Glomerular endothelial cell (primary cell): ENCODE measurements at places on chromosomes 5 and 9.
A peak's percentile ranks its signal among the peaks of the same experiment; 100 is the strongest.

GRCh38 chr9:114112325-114112724, 13.2 kb upstream of the KIF12 start:
- no peak for DNase-seq

GRCh38 chr5:181043285-181044092, 3.4 kb downstream of the BTNL9 start:
- DNase-seq, result no peak

GRCh38 chr9:128020692-128021091, 39.9 kb upstream of the EEIG1 start:
- DNase-seq, result no peak

DNA sequence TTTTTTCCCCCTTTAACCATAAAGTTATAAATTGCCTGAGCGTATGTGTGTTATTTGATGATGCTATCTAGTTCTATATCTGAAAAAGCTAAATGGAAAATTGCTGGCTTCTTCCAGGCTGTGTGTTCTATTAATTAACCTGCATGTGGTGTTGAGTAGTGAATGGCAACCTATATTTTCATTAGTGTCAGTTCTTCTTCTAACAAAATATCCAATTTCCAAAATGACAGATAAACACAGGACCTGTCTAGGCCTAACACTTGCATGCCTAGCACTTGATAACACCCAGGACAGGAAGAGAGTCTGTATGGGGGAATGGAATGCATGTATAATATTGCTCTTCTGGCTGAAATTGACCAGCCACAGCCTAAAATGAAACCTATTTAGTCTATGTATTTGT, 91.7 kb downstream of the CD180 start:
- DNase-seq, result no peak

GRCh38 chr9:32782476-32783167, 718 bp upstream of the TMEM215 start:
- no peak for DNase-seq

DNA sequence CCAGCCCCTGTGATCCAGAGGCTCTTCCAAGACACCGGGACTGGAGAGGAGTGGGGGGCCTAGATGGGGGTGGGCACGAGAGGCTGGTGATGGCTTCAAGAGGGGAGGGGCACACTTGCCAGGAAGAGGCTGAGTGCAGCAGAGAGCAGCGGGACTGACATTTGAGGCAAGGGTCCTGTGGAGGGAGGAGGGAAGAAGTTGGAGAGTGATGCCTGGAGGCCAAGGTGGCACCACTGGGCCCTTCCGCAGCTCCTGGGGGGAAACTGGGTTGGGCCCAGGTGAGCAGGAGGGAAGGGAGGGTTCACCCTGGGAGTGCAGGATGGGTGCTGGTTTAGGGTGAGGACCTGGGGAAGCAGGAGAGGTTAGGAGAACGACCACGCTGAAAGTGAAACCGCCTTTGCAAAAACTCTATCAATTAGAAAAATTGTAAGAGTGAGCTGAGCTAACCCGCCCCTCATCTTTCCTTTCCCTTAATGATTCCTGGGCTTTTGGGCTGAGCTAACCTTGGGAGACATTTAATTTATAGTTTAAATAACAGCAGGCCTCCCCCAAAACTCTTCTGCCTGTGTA, 26.2 kb downstream of the ABO start:
- no peak for DNase-seq

- no peak for DNase-seq
Observed at GRCh38 chr5:78521455-78521854, 127.1 kb downstream of the LHFPL2 start.

DNA sequence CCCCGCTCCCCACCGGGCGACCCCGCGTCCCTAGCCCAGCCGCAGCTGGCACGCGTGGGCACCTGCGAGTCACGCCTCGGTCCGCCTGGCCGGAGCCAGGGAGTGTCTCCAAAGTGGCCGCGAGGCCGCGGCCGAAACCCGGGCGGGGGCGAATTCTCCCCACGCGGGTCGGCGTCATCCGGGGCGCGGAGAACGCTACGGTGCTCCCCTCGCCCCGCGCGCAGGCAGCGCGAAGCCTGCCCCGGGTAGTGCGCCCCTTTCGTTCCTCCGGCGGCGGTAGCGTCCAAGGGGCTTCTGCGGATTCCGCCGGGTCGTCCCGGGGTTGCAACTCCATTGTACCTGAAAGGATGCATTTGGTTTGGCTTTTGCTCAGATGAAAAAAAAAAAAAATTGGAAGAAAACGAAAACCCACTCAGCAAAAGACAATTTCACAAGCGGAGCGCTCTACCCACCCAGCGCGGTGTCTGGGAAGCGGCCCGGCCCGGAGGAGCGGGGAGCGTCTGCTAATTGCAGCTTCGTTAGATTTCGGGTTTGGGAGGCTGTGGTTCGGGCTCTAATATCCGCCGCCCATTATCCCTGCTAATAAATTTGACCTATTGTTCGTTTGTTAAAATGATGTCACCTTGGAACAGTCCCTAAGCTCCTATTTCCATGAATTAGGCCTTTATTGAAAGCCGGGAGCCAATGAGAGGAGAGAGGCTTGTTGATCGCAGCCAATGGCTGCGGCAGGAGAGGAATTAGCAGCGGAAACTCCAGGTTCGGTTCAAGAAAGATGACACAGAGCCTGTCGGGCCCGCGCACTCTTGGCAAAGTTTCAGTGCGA, at the start of gene TLX3:
TSS of gene TLX3 (plus strand) at position 796 of the 823 bp plus-strand sequence. CDS start 118 bp downstream, outside the sequence.
- no peak for DNase-seq

DNA sequence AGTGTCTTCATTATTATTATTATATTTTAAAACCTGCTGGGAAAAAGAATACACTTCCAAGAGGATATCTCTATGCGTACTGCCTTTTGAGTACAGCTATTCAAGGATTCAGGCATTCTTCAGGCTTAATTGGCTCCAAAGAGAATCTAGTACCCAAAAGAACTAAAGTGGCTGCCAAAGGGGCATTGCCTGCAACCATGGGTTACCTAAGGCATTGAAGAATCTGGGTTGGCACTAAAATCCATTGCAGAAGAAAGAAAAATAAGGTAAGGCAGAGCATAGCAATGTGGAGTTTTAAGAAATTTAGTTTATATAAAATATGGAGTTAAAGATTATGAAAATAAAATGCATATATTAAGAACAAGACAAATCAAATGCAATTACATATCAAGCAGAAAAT, 223.5 kb downstream of the TMEM161B start:
- DNase-seq, result no peak

- DNase-seq, result peak; percentile 55
Observed at GRCh38 chr5:65262096-65262495, 219.6 kb downstream of the ADAMTS6 start.

DNA sequence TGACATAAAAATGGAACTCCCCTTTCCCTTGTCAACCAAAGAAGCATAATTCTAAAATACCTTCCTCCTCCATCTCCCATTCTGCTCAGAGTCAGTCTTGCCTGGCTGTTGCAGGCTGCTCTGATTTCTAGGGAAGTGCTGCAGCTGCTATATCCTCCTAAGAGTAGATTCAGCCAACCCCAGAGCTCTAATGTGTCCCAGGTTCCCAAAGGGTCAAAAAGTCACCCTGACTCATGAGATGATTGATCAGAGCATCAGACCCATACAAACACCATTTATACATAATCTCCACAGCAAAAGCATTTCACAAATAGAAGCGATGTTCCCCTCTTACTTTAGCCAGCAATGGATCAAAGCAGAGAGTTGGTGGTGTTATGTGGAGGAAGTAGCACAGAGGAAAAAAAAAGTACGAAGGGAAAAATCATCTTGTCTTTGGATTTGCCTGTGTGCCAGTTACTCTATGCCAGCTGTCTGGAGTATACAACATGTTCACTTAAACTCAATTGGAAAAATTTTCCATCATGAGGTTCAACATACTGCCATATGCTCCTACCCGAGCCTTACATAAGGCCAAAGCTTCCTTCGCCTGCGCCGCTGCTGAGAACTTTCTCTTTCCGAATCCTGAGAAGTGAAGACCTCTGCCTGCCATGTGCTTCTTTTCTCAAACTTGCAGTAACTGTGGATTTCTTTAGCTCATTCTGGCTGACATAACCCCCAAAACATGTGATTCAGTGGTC, 258.0 kb downstream of the TLE4 start:
- no peak for DNase-seq

GRCh38 chr9:123121457-123121856, 88.0 kb downstream of the GPR21 start:
- no peak for DNase-seq

GRCh38 chr5:66854416-66854815, 258.2 kb downstream of the MAST4 start:
- DNase-seq, result no peak

DNA sequence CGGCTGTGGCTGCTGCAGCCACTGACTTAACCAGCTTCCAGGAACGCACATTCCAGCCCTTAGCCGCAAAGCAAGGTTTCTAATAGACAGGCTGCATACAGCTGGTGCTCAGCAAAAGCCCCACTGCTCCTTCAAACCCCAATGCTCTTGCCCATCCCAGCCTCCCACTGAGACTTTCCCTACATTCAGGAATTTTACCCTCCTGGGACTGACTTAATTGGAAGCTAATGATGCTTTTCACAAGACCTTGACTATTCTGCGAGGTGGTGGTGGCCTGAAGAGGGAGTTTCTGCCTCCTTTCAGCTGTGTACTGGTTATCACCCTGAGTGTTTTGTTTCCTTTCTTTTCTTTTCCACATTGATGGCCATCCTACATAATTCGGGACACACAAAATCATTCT, 164.9 kb upstream of the IRX1 start:
- DNase-seq, result no peak

DNA sequence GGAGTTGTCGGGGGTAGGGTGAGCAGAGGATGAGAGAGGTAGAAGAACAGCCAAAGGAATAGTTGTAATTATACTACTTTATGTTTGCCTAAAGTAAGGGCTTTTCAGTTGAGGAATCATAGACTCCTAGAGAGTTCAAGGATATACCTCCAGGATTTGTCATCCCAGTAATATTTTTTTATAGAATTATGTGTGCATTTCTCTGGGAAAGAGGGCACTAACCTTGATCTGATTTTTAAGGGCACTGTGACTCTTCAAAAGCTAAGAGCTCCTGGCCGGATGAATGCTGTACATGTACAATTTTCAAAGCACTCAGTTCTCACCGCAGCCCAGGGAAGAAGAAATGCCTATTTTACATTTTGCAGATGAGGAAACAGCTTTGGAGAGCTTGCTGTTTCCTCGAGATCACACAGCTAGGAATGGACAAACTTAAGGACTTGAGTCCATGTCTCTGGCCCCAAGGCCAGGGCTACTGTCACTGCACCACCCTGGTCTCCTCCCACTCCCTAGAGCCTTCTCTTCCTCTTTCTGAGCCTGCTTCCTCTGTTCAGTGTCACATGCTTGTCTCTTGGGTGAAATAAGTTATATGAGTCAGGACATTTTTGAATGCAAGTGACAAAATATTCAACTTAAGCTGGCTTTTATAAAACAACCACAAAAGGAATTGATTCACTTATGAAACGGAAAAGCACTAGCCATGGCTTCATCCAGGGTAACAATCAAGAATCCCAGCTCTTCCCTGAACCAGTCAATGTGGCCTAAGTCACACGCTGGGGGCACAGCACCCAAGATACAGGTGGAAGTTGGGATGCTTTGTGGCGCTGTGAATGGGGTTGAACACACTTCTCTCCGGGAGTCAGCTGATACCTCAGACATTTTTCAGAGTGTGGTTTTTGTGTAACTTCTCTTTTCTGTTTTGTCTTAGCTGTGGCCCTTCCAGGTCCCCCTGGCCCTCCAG, 45.7 kb upstream of the TGFBR1 start:
- no peak for DNase-seq

DNA sequence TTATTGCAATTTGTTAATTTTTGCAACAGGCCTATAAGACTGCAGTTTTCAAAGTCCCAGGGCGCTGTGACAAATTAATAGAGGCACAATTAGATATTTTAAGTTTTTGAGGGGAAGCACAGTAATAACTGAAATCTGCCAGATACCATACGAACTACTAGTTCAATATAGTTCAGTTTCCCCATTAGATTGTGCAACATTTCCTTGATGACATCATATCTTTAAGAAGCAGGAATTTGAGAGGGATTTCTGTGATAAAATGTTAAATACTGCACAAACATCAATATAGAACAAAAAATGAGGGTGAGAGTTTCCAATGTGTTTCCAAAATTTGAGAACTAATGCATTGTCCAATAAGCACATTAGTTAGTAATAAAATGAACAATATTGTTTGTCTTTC, 56.7 kb upstream of the GRIN3A start:
- no peak for DNase-seq

- no peak for DNase-seq
Observed at GRCh38 chr5:35926389-35927051, 11.9 kb downstream of the CAPSL start.

DNA sequence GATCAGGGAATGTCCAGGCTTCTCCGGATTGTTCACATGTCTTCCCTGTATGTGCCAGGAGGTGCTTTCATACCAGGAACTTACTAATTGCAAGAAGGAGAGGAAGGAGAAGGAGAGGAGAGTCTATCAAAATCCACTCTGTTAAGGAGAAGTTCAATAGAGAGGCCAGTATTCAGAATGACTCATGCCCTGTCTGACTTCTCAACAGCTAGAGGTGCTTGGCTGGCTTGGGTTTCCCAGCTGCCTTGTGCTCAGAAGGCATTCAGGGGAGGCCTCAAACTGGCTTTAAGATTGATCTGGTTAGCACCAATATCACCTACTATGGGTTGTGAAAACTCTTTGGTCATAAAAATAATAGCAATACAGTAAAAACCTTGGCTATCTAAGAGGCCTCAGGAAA, 167.9 kb upstream of the GLRA1 start:
- DNase-seq, result no peak

DNA sequence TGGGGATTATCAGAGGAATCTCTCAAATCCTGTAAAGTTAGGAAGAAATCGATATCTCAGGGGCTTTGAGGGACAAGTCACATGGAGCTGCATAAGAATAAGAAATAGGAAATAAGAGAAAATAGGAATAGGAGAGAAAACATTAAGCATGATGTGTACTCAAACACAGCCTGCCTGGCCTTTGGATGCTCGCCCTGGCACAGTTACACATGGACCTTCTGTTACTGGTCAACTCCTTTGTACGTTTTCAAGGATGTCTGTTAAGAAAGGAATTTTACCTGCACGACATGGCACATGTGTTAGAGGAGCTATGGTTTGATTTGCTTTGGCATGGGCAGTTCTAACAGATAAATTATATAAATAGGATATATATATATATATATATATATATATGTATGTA, 321.2 kb downstream of the CDH12 start:
- no peak for DNase-seq

DNA sequence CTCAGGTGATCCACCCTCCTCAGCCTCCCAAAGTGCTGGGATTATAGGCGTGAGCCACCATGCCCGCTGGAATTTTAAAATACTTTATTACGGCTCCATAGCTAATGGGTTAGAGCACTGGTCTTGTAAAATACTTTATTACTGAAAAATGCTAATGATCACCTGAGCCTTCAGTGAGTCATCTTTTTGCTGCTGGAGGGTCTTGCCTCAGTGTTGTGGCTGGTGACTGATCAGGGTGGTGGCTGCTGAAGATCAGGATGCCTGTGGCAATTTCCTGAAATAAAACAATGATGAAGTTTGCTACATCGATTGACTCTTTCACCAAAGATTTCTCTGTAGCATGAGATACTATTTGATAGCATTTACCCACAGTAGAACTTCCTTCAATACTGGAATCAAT, 26.0 kb upstream of the GNE start:
- no peak for DNase-seq

- no peak for DNase-seq
Observed at GRCh38 chr9:70195456-70195855, 63.3 kb upstream of the SMC5 start.
